Anterior cingulate cortex (tissue), 58 donors: ENCODE measurements at places on chromosomes 12 and 14.

- no peak for DNase-seq
These were observed 68.1 kb downstream of the TPH2 start for GRCh38 chr12:72006766-72007165.

DNA sequence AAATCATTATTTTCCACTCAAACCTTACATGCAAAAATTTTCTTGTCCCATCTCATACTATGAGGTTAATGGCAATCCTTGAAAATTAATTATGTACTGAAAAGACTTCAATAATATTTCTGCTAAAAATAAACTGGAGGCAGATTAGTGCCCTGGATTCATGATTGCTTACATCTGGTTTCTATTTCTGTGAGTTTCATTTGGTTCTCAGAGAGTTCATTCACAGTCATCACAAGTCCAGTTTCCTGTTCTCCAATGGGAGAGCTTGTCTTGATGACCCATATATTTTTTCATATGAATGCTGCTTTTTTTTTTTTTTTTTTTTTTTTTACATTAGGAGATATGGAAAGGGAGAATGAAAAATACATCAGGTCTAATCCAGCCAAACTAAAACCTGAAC, 6.6 kb upstream of the PTHLH start:
- DNase-seq = no peak

GRCh38 chr12:83158613-83159207, 472.0 kb downstream of the TMTC2 start:
- no peak for DNase-seq

DNA sequence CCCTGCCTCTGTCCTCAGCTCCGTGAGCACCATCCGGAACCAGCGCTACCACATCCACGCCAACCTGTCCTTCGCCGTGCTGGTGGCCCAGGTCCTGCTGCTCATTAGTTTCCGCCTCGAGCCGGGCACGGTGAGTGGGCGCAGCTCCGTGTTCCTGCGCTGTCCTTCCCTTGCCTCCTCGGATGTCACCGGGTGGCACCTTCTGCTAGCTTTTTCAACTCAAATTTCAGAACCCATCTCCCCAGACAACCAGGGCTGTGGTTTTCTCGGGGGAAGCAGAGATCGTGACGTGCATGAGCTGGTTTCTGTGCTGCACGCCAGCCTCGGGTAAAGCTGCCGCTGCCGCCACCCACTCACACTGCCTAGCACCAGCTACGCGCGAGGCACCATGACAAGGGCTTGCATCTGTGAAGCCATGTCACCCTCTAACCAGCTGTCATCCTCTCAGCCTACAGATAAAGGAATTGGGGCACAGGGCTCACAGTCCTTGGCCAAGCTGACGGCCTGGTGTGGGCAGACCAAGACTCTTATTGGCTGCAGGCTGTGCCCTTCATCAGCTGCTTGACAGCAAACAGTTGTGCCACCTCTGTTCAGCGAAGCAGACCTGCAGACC, 152.1 kb downstream of the ADGRD1 start:
- no peak for DNase-seq

- DNase-seq = no peak
These were observed 66.2 kb downstream of the NOC4L start for GRCh38 chr12:132210223-132211055.

DNA sequence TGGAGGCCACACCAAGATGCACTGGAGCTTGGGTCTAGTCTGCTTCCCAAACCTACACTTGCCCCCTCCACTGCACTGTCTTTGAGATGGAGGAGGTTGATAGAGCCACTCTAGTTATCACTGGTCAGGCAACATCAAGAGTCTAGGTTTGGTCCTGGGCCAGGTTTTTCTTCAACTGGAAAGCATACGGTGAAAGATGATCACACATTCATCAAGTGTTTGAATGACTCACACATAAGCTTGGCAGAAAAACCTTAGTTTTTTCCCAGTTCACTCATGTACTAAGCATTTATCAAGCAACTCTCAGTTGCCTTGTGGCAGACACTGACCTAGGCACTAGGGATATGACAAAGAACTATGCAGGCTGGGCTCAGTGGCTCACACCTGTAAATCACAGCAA, 84.5 kb downstream of the PLEKHG3 start:
- DNase-seq = no peak

DNA sequence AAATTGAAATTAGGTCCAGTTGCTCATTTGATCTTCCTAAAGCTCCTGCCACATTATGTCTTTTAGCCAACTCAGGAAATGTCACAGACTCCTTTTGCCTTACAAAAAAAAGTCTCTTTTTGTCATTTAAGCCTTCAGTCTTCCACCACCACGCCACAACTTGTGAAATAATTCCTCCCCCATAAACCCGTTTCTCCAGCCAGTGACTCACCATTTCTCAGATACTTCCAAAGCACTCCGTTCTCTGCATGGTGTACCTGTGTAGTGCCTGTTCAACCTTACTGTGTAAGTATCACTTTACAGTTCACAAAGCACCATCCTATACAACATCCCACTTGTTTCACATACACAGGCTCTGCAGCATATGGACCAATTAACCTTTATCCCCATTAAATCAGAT, 139.5 kb upstream of the AEBP2 start:
- DNase-seq = no peak

GRCh38 chr12:88144546-88145468, 2.7 kb downstream of the TMTC3 start:
- no peak for DNase-seq
